Activated CD4-positive, alpha-beta T cell treated with anti-CD3 and anti-CD28 coated beads for 48 hours (primary cell): ENCODE measurements at places on chromosomes 7 and 10.

DNA sequence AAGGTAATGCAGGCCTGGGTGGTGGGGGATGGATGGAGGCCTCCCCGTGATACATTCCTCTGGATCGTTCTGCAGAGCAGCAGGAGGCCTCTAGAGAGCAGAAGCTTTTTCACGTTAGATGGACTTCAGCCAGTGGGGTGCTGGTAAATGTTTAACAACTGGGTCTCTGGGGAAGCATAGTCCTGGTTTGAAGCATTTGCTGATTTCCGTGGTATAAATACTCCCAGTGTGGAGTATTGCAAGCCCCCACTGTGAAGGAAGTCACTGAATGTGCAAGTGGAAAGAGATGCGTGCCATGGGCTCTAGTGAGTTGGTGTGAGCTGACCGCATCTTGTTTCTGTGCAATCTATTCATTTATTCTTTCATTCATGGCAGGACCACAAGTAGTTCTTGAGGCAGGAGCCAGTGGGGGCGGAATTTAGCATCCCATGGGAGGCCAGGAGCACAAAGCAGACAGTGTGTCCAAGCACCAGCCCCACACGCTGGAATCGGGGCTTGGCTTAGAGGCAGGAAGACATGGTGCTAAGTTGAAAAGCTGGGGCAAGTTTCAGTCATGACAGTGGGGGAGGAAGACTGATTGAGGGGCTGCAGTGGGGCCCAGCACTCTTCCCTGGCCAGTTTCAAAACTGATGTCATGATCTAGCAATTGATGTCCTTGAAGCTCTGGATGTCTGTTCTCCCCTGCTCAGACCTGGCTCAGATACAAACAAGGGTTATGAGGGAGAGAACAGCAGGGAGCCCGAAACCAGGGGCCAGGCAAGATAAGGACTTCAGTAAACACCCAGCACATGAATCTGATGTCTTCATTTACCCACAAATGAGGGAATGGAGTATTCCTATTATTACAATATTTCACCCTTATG is 280.9 kb upstream of the LYZL1 start:
- no peak for DNase-seq

DNA sequence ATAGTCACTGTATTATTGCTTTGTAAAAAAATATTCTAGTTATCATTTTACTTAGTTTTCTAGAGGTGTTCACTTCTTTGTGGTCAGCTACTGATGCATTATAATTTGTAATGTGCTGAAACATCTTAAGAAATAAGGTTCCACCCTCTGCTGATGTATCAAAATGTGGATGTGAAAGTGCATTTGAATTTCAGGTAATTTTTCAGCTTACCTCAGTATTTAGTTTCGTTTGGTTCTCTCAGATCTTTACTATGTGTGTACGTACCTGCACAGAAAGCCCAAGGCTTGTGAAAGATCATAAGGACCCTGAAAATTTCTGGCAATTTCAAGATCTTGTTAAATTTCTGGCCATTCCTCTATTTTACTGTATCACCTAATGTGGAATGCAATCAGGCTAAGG is 542.3 kb upstream of the TPK1 start:
- no peak for DNase-seq

DNA sequence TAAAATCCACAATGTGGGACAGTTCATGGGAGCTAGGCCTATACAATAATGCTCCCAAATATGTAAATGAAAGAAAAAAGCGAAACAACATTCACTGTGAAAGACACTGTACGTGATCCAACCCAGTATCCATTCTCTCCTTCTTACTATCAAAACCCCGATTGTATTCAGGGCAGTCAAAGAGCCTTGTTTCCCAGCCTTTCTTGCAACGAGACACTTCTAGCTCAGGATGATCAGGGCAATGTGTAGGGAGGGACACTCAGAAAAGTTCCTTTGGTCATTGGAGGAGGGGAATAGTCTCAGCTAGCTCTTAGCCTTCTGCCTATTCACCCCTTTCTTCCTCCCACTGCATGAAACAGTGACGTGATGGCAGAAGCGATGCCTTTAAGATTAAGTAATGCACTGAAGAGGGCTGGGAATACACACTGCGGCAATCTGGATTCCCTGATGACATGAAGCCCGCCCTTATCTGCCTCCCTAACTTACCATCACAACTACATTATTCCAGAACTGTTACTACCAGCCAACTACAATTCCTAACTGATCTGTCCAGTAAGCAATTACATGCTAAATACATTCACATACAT is 27.3 kb downstream of the UBE2H start:
- no peak for DNase-seq

DNA sequence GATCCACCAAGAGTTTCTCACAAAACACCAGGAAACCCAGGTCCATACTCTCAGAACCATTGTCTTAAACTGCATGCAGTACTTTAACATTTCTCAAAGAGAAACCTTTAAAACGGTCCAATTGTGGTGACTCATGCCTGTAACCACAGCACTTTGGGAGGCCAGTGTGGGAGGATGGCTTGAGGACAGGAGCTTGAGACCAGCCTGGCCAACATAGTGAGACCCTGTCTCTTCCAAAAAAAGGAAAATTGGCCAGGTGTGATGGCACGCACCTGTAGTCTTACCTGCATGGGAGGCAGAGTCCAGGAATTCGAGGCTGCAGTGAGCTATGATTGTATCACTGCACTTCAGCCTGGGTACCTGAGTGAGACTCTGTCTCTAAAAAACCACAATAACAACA is 97.5 kb upstream of the OIT3 start:
- DNase-seq: no peak

DNA sequence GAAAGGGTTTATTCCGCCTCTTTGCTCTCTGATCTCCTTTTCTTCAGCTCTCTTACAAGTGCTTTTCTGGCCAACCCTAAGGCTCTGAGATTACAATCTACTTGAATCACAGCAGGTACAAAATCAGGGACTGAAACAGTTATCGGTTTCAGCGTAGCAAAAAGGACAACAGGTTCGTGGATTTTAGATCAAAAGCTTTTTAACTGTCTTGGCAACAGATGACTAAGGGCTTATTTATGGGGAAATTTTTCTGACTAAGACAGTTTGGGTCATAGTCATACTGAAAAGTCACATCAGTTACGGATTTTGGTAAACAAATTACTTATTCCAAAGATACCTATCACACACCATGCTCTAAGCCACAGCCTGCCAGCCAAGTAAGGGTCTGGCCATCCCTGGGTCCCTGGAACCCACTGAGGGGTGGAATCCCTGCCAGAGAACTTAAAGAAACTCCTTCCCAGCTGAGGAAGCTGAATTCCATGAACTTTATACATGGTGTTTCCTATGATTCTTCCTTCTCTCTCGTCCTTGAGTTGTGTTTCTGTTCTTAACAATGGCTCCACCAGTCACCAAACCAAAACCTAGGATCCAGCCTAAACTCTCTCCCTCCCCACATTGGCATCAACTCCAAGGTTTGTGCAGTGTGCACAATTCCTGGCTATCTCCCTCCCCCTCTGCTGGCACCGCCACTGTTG is 169.3 kb downstream of the FAM107B start:
- peak; percentile 48 for DNase-seq

DNA sequence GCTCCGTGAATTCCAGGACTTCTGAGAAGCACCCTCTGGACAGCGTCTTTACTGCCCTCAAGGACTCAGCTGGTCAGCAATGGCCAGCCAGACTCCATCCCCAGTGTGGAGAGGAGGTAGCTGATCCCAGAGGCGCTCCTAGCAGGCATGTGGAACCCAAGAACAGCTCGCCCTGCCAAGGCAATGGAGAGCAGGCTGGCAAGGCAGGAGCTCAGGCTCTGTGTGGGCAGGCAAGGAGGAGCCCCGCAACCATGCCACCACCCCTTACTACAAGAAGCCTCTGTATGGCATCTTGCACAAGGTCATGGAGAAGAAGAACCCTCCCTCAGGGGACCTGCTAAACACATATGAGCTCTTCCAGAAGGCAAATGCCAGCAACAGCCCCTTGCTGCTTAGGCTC is 34.4 kb upstream of the SGMS1 start:
- DNase-seq: no peak

DNA sequence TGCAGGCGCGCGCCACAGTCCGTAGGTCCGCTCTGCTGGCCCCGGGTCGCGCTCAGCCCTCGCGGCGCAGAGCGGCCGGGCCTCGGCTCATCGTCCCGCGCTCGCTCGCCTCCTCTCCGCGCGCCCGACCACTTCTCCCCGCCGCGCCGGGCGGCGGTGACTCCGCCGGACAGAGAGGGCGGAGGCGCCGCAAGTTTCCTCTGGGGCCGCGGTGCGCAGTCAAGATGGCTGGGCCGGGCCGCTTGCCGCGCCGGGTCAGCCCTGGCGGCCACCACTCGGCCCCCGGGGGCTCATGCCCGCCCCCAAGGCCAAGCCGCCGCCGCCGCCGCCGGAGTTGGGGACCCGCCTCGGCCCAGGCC is 441 bp downstream of the FZD8 start:
- no peak for DNase-seq

GRCh38 chr7:42698600-42699374 is 213.1 kb downstream of the C7orf25 start:
- DNase-seq: no peak

DNA sequence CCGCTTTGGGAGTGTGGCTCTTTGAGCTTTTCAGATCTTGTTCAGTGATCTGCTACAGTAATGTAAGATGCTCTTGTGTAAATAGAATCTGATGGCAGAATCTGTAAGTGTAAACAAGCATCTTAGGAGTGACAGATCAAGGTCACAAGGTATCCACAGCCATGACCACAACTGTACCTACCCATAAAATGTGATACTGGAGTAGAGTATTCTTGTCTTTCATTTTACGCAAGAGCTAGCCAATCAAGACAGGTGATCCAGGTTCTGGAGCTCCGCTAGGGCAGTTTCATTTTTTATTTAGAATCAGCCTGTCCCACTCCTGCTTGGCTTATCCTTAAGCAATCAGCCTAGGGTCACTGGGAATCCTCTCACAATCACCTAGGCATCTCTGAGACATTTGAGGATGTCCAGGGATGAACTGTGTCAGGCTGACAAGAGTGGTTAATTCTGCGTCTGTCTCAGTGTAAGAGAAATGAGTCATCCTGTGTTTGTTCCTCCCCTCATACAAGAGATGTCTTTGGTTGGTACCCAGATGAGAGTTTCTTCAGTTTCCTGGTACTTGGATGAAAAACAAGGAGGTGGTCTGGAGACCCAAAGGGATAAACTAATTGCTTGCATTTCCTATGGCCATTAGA is 13.6 kb downstream of the ZNF138 start:
- DNase-seq: no peak

GRCh38 chr7:22563621-22564241 is 63.7 kb upstream of the STEAP1B start:
- DNase-seq: peak; percentile 55

DNA sequence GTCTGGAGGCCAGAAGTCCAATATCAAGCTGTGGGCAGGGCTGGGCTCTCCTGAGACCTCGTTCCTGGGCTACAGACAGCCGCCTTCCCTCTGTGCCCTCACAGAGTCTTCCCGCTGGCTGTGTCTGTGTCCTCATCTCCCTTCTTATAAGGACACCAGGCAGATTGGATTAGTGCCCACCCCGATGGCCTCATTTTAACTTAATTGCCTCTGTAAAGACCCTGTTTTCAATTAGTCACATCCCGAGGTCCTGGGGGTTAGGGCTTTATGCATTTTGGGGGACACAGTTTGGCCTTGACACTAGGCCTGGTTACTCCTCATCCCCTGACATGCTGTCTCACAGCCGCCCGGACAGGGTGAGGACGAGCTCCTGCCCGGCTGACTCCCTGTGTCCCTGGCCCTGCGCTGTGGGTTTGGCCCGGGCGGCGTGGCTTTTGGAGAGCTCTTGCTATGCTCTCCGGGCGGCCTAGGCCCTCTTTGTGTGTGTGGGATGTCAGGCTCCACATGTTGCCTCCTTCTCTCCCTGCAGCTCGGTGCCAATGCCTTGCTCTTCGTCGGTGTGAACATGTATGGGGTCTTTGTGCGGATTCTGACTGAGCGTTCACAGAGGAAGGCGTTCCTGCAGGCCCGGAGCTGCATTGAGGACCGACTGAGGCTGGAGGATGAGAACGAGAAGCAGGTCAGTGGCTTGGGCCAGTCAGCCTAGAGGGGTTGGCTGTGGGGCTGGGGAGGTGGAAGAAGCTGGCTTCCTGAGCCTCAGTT is 18.2 kb downstream of the ADCY1 start:
- DNase-seq: no peak

- no peak for DNase-seq
Observed at GRCh38 chr7:50817561-50817960, 34.9 kb upstream of the GRB10 start.

- no peak for DNase-seq
Observed at GRCh38 chr10:129133856-129134255, 333.2 kb upstream of the MGMT start.

GRCh38 chr7:139387594-139387993 is 27.9 kb downstream of the LUC7L2 start:
- no peak for DNase-seq

DNA sequence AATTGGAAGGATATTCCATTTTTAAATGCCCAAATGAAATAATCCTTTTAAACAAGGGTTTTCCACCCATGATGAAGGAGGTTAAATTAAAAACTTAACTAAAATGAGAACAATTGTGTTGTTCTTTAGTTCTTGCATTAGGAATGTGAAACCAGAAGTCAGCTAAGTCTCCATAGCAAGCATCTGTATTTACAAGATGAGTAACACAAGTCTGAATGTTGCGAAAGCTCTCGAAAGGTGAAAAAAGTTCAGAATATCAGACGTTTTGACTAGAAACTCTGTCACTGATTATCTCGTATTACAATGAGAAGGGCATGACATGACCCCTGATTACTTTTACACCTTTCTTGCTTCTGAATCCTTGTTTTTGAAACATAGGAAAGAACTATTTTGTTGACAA is 149.6 kb downstream of the BICC1 start:
- no peak for DNase-seq
